ENCODE measurements at places on chromosomes 4 and X. TPM values are rescaled to one million over a fixed set of nuclear protein-coding genes. Genes with fewer than 3 reads are reported as not detected.

BRS3 gene
- total RNA-seq = not detected

SLIT2 gene
- 110 TPM for total RNA-seq

CFAP99 gene
- not detected for total RNA-seq

MAGEA12 gene
- total RNA-seq = not detected

PRR32 gene
- not detected for total RNA-seq
